ENCODE measurements at places on chromosomes 3 and 15. TPM values are rescaled to one million over a fixed set of nuclear protein-coding genes. Genes with fewer than 3 reads are reported as not detected.

Gene ADAMTS17
- total RNA-seq: 1.1 TPM

Gene P2RY1
- total RNA-seq: 2.1 TPM

DNA sequence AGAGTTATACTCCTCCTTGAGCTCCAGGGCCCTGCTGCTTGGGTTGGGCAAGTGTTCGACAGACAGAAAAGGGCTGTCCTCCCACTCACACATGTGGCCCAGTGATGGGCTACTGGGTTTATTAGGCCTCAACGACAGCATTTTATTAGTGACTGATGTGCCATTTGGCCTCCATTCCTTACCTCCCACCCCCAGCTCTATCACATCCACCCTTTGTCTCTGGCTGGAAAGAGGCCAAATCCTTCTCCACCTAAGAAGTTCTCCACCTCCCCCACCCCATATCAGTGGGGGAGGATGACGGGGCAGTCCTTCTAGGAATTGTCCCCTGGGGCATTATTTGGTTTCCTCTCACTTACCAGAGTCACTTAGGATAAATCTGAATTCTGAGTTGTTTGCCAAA is 57.1 kb upstream of the WNT5A start:
- DNase-seq: no peak
- no peak overlapping the region for H3K4me3 ChIP-seq
- no peaks in the 10 kb centered on the region for H3K27me3 ChIP-seq

DNA sequence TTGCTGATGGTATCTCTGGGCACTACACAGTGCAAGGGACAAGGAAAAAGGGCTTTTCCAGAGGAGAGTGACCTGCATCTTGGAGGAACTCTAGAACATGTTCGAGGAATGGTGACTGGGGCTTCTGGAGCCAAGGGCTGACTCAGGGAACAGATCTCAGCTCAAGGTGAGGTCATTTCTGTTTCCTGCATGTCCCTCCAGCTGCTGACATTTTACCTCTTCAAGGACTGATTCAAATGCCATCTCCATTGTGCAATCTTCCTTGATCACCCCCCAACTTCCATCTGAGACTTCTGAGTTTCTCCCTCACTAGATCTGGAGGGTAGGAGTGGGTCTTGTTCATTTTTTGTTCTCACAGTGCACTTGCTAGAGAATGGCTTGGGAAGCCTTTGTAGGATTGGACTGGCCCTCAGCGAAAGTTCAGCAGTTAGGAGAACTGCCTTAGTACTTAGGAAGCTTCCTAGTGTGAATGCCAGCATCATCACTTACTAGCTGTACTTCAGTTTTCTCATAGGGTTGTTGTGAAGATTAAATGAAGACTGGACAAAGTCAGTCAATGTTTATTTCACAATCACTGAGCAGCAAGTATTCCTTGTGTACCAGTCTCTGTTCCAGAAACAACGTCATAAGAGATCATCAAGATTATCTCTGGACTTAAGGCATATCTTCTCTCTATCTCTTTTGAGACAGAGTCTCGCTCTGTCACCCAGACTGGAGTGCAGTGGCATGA is 2.6 kb upstream of the IDH3A start:
- no peak overlapping the region for H3K27ac ChIP-seq
- DNase-seq: no peak
- H3K4me3 ChIP-seq: no peak overlapping the region
- peaks cover 31% of the 10 kb centered on the region for H3K4me1 ChIP-seq

GRCh38 chr3:141505166-141505565 is 18.3 kb downstream of the RASA2 start:
- peaks cover 32% of the 10 kb centered on the region for H3K4me1 ChIP-seq
- no peak for DNase-seq
- peaks cover 40% of the 10 kb centered on the region for H3K36me3 ChIP-seq
- no peak overlapping the region for H3K27ac ChIP-seq

Gene REC114
- not detected for total RNA-seq

Gene CILP
- 0.05 TPM for total RNA-seq

GRCh38 chr3:143070977-143071551 is 48.5 kb upstream of the CHST2 start:
- no peaks in the 10 kb centered on the region for H3K4me1 ChIP-seq
- peaks cover 1% of the 10 kb centered on the region for H3K27me3 ChIP-seq
- H3K4me3 ChIP-seq: no peak overlapping the region

DNA sequence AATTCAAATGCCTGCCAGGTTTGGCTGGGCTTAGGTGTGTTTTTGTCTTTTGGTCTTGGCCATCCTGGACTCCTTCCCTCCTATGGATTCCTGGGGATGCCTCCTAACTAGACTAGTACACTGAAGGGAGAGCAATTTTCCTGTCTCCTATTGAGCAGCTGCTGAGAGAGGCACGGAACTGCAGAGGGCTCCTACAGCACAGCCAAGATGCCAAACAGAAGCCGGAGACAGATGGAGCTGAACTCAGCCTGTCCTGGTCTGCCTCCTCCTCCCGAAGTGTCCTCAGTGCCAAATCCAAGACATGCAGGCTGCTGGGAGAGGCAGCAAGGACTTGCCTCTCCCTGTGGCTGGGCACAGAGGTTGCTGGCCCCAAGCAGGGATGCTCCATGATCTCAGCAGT is 256.6 kb upstream of the PROK2 start:
- H3K27ac ChIP-seq: no peak overlapping the region
- H3K4me3 ChIP-seq: no peak overlapping the region
- H3K4me1 ChIP-seq: no peaks in the 10 kb centered on the region
- H3K27me3 ChIP-seq: peaks cover 8% of the 10 kb centered on the region

GRCh38 chr3:51942603-51943450 is 664 bp downstream of the PARP3 start:
- H3K36me3 ChIP-seq: peaks cover 28% of the 10 kb centered on the region
- H3K4me3 ChIP-seq: peak overlapping the region; percentile 76
- H3K27ac ChIP-seq: peak overlapping the region; percentile 86
- peak; percentile 59 for DNase-seq

DNA sequence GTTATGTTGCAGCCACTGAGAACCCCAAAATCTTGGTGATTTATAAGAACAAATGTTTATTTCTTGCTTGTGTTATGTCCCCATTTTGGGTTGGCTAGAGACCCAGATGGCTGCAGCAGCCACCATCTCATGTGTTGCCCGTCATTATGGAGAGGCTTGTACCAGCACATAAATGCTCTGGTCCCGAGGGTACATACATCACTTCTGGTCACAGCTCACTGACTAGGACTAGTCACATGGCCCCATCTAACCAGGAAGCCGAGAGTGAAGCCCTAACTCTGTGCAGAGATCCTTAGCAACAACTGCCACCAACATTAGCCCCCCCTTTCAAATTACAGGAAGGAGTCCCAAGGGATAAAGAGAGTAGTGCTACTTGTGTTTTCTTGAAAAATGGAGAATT is 25.5 kb upstream of the HACD2 start:
- no peaks in the 10 kb centered on the region for H3K27me3 ChIP-seq
- peaks cover 3% of the 10 kb centered on the region for H3K36me3 ChIP-seq
- no peak for DNase-seq
- no peak overlapping the region for H3K27ac ChIP-seq
- no peak overlapping the region for H3K4me3 ChIP-seq

GRCh38 chr3:40304352-40304751 is 5.2 kb upstream of the EIF1B start:
- no peaks in the 10 kb centered on the region for H3K36me3 ChIP-seq
- H3K4me1 ChIP-seq: peaks cover 4% of the 10 kb centered on the region

DNA sequence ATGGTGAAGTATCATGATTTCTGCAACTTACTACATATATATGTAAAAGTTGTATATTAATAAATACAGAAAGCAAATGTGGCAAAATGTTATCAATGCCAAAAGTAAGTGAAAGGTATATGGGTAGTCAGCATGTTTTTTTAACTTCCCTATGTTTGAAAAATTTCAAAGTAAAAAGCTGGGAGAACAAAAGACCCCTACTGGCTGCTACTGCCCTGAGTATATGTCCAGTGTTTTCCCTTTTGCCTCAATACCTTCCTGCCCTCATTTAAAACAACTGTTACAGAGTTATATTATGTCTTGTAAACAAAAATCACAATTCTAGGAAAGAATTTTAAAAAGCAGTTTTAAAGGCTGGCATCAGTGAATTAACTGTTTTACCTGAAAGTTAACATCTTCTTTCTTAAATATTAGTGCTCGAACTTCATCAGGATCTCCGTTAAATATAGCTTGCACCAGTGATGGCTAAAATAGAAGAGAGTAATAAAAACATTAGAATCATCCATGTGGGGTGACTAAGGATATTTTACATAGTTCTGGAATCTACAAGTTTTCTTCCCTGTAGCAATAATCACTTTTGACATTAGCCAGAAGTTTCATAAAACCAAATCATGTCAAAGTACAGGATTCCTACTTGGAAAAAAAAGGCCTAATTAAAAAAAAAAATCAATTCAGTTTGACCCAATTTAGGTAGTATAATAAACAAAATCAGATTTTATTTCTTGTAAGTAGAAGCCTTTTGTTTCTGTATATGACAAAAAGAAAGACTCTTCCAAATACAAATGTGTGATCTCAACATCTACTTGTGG is 2.7 kb downstream of the ANKRD28 start:
- peaks cover 45% of the 10 kb centered on the region for H3K36me3 ChIP-seq
- H3K27me3 ChIP-seq: no peaks in the 10 kb centered on the region
- no peak for DNase-seq
- peaks cover 74% of the 10 kb centered on the region for H3K4me1 ChIP-seq

Gene LRRC2
- total RNA-seq: not detected

GRCh38 chr3:119401503-119402440 is 61.6 kb downstream of the TMEM39A start:
- DNase-seq: no peak
- no peaks in the 10 kb centered on the region for H3K27me3 ChIP-seq
- peaks cover 10% of the 10 kb centered on the region for H3K4me1 ChIP-seq
- peaks cover 23% of the 10 kb centered on the region for H3K36me3 ChIP-seq
- peak overlapping the region; percentile 51 for H3K27ac ChIP-seq

DNA sequence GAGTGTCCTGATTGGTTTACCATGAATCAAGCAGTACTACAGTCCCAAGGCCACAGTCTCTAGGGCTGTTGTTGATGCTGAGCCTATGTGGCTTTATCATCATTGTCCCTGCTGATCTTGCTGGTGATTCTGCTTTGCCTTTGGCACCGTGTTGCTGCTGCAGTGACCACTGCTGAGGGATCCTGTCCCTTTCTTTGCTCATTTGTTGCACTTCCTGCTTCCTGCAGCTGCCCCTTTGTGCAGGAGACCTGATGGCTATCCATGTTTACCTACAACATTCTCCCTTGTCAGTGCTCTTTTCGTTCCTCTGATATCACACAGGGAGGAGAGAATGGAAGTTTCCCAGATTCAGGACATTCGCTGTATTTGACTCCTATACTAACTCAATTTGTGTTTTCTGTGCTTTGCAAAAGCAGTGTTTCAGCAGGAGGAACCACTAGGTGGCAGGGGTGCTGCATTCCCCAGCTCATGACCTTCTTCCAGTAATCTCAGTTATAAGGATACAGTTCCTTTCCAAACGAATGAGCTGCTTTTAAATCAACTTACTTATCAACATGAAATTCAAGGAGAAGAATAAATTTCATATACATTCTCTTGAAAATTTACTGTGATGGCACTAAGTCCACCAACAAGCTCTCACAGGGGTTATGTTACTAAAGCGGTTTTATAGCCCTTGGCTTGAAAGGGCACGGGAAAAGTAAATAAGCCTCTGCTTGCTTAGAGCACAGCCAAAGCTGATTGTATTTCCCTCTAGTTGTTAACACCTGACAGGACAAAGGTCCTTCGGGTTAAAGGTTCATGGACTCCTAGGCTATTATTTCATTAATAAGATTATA is 9.7 kb upstream of the THUMPD3 start:
- H3K27me3 ChIP-seq: no peaks in the 10 kb centered on the region
- peak; percentile 34 for DNase-seq
- peaks cover 23% of the 10 kb centered on the region for H3K4me1 ChIP-seq
- no peak overlapping the region for H3K27ac ChIP-seq

- peaks cover 63% of the 10 kb centered on the region for H3K4me1 ChIP-seq
- H3K4me3 ChIP-seq: peak overlapping the region; percentile 70
- peak overlapping the region; percentile 89 for H3K27ac ChIP-seq
- peaks cover 9% of the 10 kb centered on the region for H3K36me3 ChIP-seq
- H3K27me3 ChIP-seq: no peaks in the 10 kb centered on the region
- DNase-seq: peak; percentile 63
Observed at GRCh38 chr15:63502843-63503738, 1.3 kb upstream of the USP3 start.

- no peaks in the 10 kb centered on the region for H3K36me3 ChIP-seq
- peaks cover under 1% of the 10 kb centered on the region for H3K4me1 ChIP-seq
- H3K4me3 ChIP-seq: no peak overlapping the region
- no peak for DNase-seq
Observed at GRCh38 chr3:120140098-120140742, 46.0 kb upstream of the GSK3B start.

Gene A4GNT
- not detected for total RNA-seq
